Endothelial cell (in vitro differentiated cells): ENCODE measurements at places on chromosomes 7 and 10. TPM values are rescaled to one million over a fixed set of nuclear protein-coding genes. Genes with fewer than 3 reads are reported as not detected.

GRCh38 chr7:683526-684205 lies 42.8 kb upstream of the DNAAF5 start:
- no peak for DNase-seq

Gene GNAI1
- total RNA-seq = 132 TPM

GRCh38 chr10:20959242-20959641 lies 62.1 kb upstream of the NEBL start:
- no peak for DNase-seq

Gene AUTS2
- 103 TPM for total RNA-seq

DNA sequence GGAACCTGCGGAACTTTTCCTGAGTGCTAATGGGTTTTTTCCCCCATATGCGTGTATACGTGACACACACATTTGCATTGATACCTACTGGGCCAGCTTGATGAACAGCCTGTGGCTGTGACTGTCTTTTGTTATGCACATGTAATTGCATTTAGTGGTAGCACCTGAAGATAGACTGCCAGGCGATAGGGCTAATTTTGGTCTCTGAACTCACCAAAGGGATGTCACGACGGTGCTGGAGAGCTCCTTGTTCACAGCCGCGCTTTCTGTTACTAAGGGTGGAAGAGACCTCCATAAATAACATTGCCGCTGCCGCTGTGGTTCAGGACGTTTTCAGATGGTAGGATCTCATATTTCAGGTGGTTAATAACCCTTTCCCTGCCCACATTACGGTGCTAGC lies 133.2 kb downstream of the CAMK1D start:
- no peak for DNase-seq

- DNase-seq = no peak
These were observed 57.4 kb downstream of the ITGB8 start for GRCh38 chr7:20388084-20388483.

DNA sequence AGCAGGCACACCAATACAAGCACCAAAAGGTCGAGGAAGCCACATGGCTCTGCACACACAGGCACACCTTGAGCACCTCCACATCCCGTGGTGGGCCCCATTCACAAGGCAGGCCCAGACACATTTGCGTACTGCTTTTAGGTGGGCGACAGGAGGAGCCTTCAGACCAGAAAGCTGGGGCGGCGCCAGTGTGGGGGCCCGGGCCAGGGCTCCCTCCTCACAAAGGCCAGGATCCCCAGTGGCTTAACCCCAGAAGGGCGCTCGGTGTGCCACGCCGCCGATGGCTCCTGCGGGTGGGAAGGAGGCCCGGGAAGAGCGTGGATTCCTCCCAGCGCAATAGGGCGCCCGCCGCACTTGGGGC lies 2.8 kb upstream of the SMARCD3 start:
- DNase-seq = no peak

- DNase-seq = peak; percentile 38
These were observed 28.9 kb downstream of the LRRC27 start for GRCh38 chr10:132360766-132361447.

- no peak for DNase-seq
These were observed 176.0 kb downstream of the KMT2E start for GRCh38 chr7:105189859-105190492.

DNA sequence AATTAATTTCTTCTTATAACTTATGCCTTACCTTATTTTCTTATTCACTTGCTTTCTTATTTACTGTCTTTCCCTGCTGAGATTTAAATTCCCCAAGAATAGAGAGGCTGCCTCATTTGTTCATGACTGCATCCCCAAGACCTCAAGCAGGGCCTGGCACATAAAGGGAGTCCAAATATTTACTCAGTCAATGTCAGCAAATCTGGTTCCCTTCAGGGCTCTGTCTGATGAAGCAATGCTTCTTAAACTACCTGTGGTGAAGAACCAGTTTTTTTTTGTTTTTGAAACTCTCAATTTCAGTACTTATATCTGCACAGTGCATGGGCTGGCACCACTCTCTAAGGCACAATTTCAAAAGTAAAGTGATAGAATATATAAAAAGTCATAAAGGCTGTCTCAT lies 4.7 kb downstream of the ZNF239 start:
- DNase-seq = no peak

- peak; percentile 28 for DNase-seq
These were observed 923 bp downstream of the TRIL start for GRCh38 chr7:28957064-28957750.

- DNase-seq = peak; percentile 52
These were observed 32.5 kb upstream of the KNDC1 start for GRCh38 chr10:133127291-133128125.

DNA sequence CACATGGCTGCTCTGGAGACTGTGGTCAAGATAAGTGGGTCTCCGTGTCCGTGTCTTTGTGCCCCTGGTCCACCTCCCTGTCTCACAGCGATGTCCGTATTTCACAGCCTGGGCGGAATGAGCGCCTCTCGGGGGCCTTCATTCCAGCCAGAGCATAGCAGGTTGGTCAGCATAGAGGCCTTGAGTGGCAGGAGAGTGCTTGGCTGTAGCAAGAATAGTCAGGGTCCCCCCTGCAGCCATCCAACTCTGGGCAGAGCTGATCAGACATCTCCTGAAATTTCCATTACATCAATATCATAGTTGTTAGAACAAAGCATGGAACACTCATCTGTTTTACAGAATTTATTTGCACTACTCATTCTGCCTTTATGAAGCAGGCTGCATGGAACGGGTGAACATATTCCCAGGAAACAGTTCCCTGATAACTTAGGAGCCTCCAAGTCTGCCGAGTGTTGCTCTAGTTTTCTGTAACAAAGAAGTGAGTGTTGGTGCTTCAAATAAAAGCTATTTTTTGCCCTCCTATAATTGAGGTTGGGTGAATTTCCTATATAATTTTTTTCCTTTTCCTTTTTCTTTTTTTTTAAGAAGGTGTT lies 255.3 kb downstream of the INHBA start:
- DNase-seq = no peak

Gene AKR1D1
- not detected for total RNA-seq

GRCh38 chr7:46948716-46949115 lies 633.2 kb downstream of the TNS3 start:
- DNase-seq = no peak

GRCh38 chr10:50385624-50386023 lies 134.3 kb upstream of the ASAH2 start:
- no peak for DNase-seq

DNA sequence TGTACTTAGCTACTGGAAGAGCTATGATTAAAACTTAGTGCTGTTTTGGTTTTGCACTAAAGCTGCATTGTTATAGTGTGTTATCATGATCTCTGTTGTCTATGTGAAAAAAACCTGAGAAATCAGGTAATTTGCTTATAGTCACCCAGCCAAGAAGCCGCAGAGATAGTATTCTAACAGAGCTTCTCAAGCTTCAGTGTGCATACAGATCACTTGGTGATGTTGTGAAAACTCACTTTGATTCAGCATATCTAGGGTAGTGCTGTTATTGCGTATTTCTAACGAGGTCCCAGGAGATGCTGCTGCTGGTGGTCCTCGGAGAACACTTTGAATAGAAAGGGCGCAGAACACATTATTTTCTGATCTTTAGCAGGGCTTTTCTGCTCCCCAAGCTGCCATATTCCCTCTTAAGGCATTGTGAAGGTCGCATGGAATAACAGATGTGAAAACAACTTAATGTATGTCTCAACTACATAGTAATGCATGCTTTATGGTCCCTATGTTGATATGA lies 68.4 kb upstream of the PDCD4 start:
- DNase-seq = no peak

Gene AS3MT
- 1.4 TPM for total RNA-seq

Gene ATP6V0A4
- total RNA-seq = not detected

Gene PNLIPRP2
- total RNA-seq = not detected

Gene FAM25G
- not detected for total RNA-seq

Gene POLD2
- total RNA-seq = 39.9 TPM

- no peak for DNase-seq
These were observed 220.5 kb upstream of the HGF start for GRCh38 chr7:81990395-81990794.

Gene PLAC9
- total RNA-seq = not detected
